Colonic mucosa (tissue), 4 donors: ENCODE measurements at places on chromosomes 7 and 10. TPM values are rescaled to one million over a fixed set of nuclear protein-coding genes. Genes with fewer than 3 reads are reported as not detected.

GRCh38 chr7:141785706-141786552, 4.1 kb upstream of the TAS2R5 start:
- DNase-seq: no peak

- DNase-seq: no peak
Observed at GRCh38 chr7:96667026-96667425, 42.6 kb downstream of the SEM1 start.

DNA sequence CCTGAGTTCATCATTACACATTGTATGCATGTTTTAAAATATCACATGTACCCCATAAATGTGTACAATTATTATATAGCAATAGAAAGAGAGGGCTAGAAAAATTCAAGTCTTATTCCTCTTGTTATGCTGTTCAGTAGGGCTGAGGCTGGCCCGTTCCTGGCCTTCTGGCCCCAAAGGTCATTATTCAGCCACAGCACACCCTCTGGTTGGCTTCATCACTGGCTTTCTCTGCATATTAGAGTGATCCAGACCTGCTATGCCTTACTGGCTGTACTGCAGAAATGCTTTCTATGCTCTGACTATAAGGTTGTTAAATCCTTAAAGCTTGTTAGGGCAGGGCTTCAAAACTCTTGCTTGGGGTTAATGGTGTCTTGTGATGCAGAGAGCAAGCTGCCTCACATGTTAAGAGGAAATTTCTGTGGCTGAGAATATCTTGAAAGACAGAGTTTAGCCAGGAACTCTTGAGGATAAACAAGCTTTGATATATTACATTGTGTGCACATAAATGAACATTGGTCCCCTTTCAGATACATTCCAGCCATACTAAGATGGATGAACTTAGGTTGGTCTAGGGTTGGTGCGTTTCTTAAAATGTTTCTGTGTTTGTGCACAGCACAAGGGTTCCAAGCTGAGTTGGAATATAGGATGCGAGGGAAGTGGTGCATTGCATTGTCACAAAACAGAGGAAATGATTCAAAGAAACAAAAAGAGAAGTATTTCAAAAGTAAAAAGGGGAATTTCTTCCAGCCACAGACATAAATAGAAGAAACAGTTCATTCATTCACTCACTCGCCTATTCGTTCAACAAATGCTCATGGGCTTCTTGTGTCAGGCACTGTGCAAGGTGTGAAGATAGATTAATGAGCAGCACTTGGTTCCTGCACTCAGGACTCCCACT, 61.6 kb upstream of the WDR11 start:
- DNase-seq: no peak

- DNase-seq: no peak
Observed at GRCh38 chr7:143216151-143216550, 5.7 kb upstream of the TAS2R40 start.

- DNase-seq: no peak
Observed at GRCh38 chr10:61635471-61635870, 27.3 kb upstream of the CABCOCO1 start.

- DNase-seq: no peak
Observed at GRCh38 chr10:129097776-129098330, 369.2 kb upstream of the MGMT start.

DNA sequence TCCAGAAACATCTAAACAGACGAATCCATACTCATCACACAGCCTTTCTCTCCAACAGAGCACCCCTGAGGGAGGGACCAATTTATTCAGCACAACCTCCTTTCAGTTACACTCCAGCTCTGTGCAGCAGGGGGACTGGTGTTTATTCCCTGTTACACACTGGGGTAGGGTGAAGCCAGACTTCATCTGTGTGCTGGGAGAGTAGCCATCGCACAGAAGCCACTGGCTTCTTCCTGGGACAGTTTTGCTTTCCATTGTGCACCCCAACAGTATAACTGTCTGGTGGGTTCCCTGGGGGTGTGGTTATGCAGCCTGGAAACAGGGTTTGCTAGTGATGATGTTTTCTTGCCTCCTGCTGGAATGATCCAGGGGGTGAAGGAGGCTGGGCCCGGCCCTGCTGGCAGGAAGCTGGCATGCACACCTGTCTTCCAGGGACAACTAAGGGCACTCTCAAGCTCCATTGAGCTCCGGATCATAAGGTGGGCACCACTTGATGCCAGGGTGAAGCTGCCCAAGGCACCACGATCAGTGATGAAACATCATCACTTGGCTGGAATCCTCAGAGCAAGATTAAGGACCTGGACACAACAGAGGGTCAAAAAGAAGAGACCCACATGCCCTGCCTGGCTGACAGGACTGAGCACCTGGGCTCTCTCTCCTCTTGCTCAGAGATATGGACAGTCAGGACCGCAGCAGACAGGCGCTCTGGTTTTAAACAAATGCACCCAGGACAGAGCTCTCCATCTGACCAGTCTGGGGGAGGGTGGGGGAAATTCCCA, 293.2 kb downstream of the GRID1 start:
- DNase-seq: no peak

GRCh38 chr7:50939021-50939420, 156.3 kb upstream of the GRB10 start:
- DNase-seq: no peak

GRCh38 chr7:44547536-44548231, 6.6 kb upstream of the NPC1L1 start:
- no peak for DNase-seq

DNA sequence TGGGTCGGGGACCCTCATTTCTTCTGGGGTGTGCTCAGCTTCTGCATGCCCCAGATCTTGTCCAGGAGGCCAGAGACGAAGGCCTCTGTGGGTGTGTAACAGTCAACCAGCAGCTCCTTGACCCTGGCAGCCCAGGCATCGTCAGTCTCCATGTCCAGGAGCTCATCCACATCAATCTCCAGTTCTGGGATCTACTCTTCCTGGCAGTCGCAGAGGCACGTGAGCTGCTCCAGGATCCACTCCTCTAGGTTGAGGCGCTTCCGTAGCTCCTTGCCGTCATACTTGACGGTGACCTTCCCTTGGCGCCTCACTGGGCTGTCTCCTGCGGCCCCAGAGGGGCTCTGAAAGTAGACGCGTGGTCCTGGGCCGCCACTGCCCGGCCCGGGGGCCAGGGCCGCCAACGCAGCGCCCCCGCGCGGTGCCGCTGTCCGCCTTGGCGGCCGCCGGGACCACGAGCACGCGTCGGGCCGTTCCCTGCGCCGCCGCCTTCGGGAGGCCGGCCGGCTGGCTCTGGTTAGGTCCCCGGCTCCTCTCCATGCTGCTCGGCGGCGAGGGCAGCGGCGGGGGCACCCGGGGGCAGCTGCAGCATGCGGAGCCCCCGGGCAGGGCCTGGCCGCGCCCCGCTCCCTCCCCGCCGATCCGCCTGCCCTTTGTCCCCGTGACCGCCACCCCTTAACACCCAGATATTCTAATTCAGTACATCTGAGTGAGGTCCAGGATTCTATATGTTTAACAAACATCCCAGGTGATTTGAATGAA, 170.5 kb downstream of the SEPTIN7 start:
- no peak for DNase-seq

GRCh38 chr10:52879091-52879807, 106.7 kb upstream of the MBL2 start:
- DNase-seq: no peak

GRCh38 chr7:155124706-155125105, 54.6 kb downstream of the HTR5A start:
- DNase-seq: no peak

AGR2 gene
- total RNA-seq: 2,751 TPM

ZPBP gene
- total RNA-seq: not detected

PIP gene
- not detected for total RNA-seq

SNCG gene
- total RNA-seq: 2.6 TPM

PNLIP gene
- total RNA-seq: 5.0 TPM

CISD1 gene
- total RNA-seq: 52.5 TPM

ERVW-1 gene
- not detected for total RNA-seq
